Activated gamma-delta T cell treated with Interleukin-2 at 50 U/mL for 16 hours (primary cell): ENCODE measurements at places on chromosomes 1 and 21.

GRCh38 chr1:175797576-175797975 is 54.2 kb upstream of the TNR start:
- DNase-seq = no peak

DNA sequence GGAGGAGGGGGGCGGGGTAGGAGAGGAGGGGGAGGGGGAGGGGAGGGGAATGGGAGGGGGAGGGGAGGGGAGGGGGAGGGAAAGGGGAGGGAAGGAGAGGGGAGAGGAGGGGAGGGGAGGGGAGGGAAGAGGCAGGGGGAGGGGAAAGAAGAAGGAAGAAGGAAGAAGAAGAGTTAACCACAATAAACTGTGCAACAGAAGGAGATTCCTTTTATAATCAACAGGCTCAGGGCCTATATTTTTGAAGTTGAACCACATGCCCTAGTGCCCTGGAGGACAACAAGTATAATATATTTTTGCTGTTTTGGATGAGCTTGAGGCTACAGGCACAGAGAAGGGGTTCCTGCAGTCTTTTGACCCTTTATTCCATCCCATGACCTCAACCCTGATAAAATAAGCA is 228.2 kb upstream of the IRF2BP2 start:
- no peak for DNase-seq

GRCh38 chr1:214895011-214895600 is 187.4 kb upstream of the KCNK2 start:
- DNase-seq = no peak

GRCh38 chr1:160708801-160709200 is 2.8 kb downstream of the CD48 start:
- no peak for DNase-seq

- DNase-seq = no peak
Measured at GRCh38 chr1:155812878-155813277, 44.1 kb downstream of the GON4L start.

DNA sequence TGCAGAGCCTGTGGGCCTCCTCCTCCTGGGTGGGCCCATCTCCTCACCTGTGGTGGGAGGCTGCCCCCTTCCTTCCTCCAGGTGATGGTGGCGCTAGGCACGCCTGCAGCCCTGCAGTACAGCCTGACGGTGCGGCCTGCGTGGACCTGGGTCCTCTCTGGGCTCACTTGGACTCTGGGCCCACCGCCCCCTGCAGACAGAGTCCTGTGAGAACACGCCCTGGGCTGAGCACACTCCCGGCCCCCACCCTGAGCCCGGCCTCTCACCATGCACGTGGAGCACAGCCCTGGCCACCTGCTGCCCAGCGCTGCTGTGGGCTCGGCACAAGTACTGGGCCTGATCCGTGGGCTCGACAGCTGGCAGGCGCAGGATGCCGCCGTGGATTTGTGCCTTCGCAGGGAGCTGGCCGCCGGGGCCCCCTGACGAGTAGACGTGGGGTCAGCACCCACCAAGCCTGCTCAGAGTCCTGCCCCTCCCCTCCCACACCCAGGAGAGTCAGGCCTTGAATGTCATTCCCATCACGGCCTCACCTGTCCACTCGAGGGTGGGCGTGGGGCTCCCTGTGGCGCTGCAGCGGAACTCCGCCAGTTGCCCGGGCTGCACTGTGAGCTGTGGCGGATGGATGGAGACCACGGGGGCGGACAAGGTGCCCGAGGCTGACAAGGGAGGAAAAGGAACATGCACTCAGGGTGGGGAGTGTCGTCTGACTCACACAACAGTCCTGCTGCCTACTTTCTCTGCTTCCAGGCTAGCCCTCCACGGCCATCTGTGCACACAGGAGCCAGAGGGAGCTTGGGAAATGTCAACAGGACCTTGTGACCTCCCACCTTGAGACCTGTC is 43.4 kb downstream of the LDLRAD2 start:
- DNase-seq = no peak

DNA sequence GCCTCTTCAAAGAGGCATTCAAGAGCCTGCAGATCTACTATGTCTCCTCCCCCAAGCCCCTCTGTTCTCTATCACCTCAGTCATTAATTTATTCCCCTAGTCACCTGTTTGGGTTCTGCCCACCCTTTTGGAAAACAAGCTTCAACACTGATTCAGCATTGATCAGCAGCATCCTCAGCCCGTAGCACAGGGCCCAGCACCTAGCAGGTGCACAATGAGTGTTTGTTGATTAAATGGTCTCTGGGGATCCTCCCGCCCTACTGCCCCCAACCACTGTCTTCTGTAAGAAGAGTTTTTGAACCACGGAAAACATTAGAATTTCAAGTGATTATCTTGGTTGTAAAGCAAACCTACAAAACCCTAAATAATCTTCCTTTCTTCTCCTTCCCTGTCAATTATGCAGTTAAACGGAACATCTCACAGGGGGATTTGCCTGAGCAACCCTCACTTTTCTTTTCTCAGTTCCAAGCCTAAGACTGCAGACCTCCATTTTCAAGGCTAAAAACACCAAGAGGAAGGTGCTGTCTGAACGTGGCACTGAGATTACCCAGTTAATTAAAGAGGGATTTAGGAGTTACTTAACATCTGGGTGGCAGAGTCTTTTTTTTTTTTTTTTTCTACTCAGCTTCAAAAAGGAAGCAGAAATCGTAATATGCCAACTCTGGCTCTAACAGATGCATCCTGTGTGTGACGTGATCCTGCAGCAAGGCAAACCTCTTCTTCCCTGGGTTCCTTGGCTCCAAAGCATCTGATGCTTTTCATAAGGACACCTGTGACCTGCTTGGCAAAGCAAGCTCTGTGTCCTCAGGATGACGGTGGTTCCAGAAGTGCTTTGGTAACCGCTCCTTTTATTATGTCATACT is 163.0 kb downstream of the KAZN start:
- DNase-seq = no peak

GRCh38 chr1:229284887-229285286 is 14.0 kb downstream of the RAB4A start:
- DNase-seq = no peak

DNA sequence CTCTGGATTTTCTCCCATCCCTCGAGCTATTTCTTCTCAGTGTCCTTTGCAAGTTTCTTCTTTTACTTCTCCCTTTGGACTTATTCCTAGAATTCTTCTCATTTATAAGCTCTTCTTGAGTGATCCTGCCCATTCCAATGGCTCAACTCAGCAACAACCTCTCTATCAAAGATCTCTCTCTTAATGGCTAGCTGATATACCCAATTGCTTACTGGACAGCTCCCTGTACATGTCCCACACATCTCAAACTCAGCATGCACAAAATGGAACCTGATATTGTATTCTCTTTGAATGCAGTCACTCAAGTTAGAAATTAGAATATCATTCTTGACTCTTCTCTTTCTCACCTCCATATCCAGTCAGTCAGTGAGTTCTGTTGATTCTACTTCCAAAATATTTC is 48.6 kb downstream of the SLC25A24 start:
- no peak for DNase-seq

GRCh38 chr1:114319418-114319817 is 165.7 kb upstream of the SYT6 start:
- DNase-seq = no peak

GRCh38 chr1:206047271-206047670 is 5.7 kb upstream of the RHEX start:
- no peak for DNase-seq

DNA sequence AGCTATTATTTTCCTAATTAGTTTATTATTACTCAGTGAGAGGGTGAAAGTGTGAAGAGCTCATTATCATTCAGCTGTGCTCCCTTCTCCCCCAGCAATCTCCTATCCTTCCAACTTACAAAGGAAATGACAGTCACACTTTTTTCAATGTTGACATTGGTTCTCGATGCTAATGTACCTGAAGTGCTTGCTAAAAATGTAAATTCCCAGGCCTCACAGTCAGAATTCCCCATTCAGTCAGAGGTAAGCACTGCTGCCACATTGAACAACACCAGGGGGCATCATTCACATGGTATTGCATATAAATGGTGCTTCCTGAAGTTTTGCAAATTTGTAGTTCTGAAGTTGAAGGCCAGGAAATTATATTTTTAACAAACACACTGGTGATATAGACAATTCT is 132.7 kb upstream of the FOXD3 start:
- no peak for DNase-seq

- no peak for DNase-seq
Measured at GRCh38 chr1:47839433-47839760, 157.8 kb downstream of the TRABD2B start.

DNA sequence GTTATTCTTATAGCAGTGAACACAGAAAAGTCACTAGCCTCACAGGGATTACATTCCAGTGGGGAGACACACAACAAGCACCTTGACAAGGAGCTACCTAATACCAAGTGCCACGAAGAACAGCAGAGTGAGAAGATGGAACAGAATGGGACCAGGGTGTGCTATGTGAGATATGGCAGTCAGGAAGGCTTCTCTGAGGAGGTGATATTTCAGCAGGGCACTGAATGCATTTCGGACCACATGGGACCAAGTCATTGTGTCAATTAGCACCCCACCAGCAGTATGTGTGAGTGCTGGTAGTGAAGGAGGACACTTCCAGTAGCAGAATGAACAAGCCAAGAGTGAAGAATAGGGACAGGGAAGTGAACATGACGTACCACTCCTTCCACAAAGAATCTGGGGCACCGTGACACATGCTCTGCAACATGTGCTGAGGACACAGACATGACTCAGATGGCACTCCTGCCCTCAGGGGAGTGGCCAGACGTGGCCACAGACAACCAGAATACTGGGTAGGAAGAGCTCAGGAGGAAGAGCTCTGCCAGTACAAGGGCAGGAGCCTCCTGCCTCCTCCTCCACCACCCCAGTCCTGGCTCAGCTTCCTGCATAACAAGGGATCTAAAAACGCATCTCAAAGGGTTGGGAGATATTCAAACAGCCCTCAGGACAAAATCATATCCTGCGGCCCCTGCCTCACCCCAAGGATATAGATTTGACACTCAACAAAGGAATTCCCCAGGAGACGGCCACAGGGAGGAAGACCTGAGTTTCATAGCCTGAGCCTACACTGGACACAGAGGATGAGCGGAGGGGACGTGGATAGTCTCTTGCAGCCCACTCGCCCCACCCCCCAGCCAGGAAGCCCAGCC is 102.5 kb downstream of the TRABD2B start:
- DNase-seq = no peak

DNA sequence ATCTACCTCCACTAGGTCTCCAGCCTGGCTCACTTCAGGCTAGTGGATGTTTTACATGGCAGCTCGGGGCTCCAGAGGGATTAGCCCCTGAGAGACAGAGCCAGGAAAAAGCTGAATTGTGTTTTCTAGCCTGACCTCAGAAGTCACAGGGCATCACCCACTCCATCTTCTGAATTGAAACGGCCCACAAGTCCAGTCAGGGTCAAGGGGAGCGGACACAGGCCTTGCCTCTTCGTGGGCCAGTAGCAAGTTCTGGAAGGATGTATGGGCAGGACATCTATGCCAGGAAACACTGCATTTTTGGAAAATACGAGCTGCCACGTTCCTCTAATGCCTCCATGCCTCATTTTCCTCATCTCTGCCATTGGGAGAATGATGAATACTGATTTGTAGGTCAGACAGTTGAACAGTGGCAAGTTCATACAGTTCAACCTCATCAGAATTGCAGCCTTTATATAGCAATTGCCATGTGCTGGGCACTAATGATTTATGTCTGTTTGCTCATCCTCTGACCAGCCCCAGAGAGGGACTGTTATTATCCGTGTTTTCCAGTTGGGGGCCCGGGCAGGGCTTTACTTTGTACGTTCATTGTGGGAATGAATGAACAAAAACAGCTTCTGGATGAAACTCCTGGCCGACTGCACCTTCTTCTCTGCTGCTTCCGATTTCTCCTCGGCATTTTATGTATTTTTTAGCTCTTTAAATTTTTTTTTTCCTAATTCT is 23.2 kb upstream of the PCBP3 start:
- no peak for DNase-seq

DNA sequence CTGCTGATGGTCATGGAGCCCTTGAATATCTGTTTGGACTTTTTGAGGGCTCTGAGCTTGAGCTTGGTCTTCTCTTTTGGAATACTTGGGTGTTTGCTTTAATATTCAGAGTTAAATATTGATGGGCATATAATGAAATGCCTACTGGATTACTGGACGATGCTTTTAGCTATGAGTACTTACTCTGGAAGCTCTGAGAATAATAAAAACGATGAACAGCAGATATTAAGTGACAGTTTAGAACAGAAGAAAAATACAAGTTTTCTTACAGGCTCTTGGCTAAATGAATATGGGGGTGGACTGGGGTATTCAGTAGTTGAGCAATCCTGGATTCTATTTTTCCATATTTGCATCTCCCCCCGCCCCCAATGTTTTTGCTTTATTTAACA is 20.7 kb downstream of the GALNT2 start:
- no peak for DNase-seq

DNA sequence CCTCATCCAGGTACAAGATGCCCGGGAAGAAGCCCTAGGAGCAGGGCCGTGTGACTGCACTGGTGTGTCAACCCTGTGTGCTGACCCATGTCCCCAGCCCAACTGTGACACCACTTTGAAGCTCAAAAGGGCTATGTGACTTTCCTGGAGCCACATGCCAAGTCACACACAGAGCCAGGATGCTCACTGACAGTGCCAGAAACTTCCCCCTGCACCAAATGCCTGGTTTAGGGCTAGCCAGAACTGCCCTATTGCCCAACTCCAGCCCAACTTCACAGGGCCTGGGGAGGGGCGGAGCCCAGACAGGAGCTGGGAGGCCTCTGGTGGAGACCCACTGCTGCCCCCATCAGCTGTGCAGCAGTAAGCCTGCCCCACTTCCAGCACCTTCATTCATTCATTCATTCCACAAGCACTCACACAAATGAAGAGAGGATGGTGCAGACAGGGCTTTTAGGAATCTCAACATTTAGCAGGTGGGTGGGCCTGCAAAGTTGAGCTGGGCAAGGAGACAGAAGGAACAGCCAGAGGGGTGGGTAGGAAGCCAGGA is 36.7 kb downstream of the KCNQ4 start:
- DNase-seq = no peak

- no peak for DNase-seq
Measured at GRCh38 chr1:235992346-235992745, 72.5 kb downstream of the NID1 start.

GRCh38 chr1:229869240-229869639 is 197.8 kb upstream of the GALNT2 start:
- no peak for DNase-seq
